SK-N-SH (cell line): ENCODE measurements at places on chromosomes 2 and 18.

- DNase-seq: no peak
Observed at GRCh38 chr18:9069601-9070000, 32.9 kb upstream of the NDUFV2 start.

DNA sequence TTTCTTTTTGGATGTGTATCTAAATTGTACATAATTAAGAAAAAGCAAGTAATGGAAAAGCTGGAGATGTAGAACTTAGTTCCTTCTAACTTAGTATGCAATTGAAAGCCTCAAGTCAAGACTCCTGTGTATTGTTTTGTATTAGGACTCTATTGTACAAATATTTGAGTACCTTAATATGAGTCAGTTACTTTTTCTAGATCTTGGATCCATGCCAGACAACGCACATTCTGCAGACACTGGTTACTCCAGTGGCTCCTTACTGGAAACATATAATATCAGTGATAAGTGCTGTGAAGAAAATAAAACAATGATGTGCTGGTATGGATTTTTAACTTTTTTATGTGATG is 1.5 kb downstream of the SLC39A10 start:
- DNase-seq: peak; percentile 10

DNA sequence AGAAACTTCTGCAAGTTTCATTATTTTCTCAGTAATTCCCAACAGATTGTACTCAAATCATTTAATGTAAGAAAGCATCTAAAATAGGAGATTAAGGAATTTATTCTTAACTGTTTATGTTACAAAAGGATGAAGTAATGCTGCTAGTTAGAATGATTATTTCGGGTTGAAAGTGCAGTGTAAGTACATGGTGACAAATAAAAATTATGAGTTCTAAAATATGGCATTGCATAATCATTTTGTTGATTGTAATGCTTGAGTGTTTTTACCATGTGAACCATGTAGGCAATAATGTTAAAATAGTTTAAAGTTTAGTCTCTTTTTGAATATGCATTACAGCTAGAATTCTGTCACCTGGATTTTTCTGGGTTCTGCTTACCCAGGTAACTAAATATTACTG is 149.0 kb upstream of the SP5 start:
- DNase-seq: no peak

- DNase-seq: no peak
Observed at GRCh38 chr2:161988589-161988988, 85.4 kb downstream of the DPP4 start.

GRCh38 chr2:205609113-205609512 is 73.2 kb upstream of the NRP2 start:
- DNase-seq: no peak

GRCh38 chr18:5717256-5717655 is 173.5 kb upstream of the EPB41L3 start:
- DNase-seq: no peak

DNA sequence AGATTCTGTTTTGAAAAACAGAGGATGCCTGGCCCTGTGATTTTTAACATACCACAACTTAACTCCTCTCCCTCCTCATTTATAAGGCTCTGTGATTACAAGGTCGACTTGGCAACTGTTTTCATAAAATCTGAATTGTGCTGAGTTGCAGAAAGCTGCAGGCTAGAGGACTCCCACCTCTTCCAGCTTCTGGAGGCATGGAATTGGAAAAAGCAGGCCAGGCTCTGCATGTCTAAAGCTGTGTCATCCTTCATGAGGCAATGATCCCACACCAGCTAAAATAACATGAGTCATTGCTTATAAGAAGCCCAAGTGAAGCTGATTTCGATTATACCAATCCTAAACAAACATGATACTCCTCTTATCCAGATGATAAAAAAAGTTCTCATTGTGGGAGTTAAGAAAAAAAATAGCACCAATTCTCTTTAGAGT is 11.7 kb downstream of the ARHGAP28 start:
- DNase-seq: no peak

- DNase-seq: no peak
Observed at GRCh38 chr2:13002536-13003331, 286.0 kb downstream of the TRIB2 start.

DNA sequence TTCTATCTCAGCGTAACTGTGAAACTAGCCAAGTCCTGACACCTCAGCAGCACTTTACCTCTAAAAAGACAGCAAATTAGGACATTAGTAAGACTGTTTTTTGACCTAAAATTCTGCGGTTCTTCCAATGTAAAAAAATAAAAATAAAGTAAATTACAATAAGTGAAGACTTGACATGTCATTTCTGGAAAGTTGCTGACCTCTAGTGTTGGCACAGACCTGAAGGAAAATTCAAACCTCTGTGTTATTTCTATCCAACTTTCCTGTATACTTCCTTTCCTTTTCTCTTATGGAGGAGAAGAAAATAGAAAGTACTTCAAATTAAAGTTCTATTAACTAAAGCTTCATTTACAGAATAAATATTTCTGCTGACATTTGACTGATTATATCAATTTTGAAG is 110.6 kb downstream of the TMEM182 start:
- DNase-seq: peak; percentile 19

DNA sequence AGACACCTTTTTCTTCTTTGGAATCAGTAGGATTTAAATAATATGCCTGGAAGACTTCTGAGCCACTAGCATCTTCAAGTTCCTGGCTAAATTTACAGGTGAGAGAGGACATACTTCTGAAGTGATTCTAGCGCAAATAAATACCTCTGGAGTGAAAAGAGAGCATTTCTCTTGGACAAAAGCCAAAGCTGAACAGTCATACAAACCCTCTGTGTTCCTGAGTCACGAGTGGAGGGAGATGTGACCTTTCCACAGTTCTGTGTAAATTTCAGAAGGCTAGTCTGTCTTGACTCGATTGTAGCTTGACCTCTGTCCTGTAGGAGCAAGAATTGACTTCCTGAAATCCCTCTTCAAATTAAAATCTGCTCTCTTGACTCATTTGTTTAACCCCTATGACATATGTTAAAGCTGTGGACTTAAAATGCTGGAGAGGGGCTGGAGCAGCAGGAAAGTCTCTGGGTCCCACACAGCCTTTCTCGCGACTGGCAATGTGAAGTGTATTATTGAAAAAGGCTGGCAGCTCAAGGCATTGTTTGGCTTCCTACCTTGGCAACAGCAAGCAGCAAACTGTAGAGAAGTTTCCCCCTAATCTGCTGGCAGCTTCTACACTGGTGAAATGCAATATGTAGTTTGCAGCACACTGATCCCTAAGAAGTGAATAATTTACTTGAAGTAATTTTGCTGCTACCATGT is 79.6 kb upstream of the GCFC2 start:
- DNase-seq: no peak

- DNase-seq: no peak
Observed at GRCh38 chr2:198717451-198717850, 740.3 kb downstream of the SATB2 start.

GRCh38 chr2:228064024-228064423 is 117.5 kb downstream of the SPHKAP start:
- no peak for DNase-seq

DNA sequence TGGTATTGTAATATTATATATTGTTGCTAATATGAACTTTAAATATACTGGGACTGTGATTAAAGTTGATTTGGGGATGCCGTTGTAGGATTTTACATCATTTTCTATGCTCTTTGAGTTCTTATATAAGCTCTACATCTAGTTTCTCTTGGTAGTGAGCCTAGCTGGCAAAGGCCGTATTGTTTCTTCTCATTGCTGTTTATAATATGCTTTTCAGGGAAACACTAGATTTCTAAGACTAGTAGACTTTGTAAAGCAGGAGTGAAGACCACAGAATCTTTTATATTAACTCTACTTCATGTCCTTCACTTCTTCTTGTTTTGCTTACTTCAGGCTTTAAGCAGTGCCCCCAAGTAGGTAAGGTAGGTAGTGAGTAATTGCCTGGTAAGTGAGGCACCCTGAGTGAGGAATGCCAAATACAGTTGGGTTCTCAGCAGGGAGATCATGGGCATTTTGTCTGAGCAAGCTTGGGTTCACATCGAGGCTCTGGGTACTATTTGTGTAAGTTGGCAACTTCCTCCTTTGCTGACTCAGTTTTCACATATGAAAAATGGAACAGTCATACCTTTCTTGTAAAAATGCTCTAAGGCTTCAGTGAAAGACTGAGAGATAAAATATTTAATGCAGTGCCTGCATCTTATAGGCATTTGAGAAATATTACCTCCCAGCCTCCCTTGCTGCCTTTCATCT is 96.4 kb downstream of the RNF144A start:
- DNase-seq: no peak

GRCh38 chr18:23134780-23135549 is at the start of gene CABLES1:
CABLES1 (plus strand) TSS chr18:23135485; CDS start chr18:23135763, 278 bp downstream.
- DNase-seq: peak; percentile 85

GRCh38 chr2:225065882-225066281 is 23.6 kb upstream of the DOCK10 start:
- DNase-seq: no peak

GRCh38 chr18:61991201-61991600 is 98.4 kb upstream of the RNF152 start:
- DNase-seq: no peak

GRCh38 chr2:235670974-235671787 is 177.3 kb downstream of the AGAP1 start:
- DNase-seq: no peak

DNA sequence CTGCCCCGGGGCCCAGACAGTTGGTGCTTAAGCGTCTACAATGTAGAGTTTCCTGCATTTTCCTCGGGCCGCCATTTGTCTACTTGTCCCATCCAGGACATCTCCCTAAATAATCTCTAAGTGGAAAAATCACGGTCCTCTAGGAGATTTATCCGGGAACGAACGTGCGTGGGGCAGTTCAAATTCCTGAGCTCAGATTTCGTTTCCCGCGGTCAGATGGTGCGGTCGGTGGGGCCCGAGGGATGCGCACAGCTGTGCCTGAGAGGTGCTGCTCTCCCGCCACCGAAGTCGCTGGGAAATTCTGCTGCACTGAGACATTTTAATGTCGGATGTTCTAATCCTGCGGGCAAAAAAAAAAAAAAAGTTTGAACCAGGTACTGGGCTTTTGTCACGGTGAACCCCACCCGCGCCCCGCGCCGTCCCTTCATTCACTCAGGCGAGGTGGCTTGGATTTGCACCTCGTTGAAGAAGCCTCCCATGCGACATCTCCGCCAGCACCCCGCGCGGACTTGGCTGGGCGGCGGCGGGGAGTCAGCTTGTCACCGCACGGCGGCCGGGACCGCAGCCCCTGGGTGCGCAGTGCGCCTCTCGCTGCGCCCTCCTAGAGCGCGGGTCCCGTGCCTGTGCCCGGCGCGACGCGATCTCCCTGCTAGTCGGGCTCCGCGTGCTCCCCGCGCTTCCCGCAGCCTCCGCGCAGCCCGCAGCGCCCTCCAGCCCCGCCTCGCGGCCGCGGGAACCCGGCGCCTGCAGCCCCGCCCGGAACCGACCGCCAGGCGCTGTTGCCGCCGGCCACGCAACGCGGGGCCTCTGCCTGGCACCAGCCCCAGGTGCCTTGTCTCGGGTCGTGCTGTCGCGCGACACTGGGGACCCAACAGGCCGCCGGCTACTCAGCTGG is 191.9 kb upstream of the TCF4 start:
- peak; percentile 85 for DNase-seq

- no peak for DNase-seq
Observed at GRCh38 chr18:59123588-59124369, 15.9 kb upstream of the SEC11C start.

- DNase-seq: no peak
Observed at GRCh38 chr18:11669271-11669947, 19.7 kb upstream of the GNAL start.
